Natural killer cell treated with Interleukin-12 subunit alpha and Interleukin-12 subunit beta and Interleukin-15 and Interleukin-18, amount 100 ng/mL, for 72 hours (primary cell): ENCODE measurements at places on chromosomes 1 and 21.

DNA sequence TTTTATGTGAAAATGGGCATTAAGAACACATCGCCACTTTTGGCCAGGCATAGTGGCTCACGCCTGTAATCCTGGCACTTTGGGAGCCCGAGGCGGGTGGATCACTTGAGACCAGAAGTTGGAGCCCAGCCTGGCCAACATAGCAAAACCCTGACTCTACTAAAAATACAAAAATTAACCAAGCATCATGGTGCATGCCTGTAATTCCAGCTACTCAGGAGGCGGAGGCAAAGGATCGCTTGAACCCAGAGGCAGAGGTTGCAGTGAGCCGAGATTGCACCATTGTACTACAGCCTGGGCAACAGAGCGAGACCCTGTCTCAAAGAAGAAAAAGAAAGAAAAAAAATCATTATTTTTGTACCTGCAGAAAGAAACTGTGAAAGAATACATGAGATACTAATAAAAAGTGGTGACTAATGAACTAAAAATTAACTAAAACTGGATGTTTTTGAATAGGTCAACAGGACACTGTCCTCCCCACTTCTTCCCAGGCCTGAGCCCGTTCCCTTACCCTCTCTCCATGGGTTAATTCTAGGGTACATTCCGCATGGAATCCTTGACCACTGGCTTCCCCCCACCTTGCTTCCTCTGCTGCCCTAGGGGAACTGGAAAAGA, 8.3 kb upstream of the TINAGL1 start:
- DNase-seq = no peak

- DNase-seq = no peak
Observed at GRCh38 chr1:208047476-208047934, 136.6 kb upstream of the CD34 start.

- DNase-seq = no peak
Observed at GRCh38 chr1:220873868-220874655, 5.2 kb upstream of the HLX start.

GRCh38 chr1:22749919-22750684, 39.5 kb downstream of the EPHB2 start:
- no peak for DNase-seq

DNA sequence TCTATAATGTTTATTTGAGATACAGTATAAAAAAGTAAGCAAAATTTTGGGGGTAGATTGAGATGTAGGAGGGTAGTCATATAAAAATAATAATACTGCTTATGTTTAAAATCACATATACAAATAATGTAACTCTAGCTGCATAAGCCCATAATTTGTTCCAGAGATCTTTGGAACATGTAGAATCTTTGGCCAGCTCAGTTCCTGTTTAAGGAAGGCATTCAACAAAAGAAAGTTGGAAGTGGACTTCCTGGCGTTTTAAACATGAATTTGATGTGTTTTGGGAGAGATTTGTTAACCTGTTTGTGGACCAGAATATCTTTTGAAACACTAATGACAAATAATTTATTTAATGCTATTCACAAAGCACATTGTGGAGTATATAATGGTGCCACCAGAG, 27.7 kb downstream of the GIPC2 start:
- no peak for DNase-seq

GRCh38 chr21:28632755-28633408, 359.8 kb downstream of the LTN1 start:
- no peak for DNase-seq

DNA sequence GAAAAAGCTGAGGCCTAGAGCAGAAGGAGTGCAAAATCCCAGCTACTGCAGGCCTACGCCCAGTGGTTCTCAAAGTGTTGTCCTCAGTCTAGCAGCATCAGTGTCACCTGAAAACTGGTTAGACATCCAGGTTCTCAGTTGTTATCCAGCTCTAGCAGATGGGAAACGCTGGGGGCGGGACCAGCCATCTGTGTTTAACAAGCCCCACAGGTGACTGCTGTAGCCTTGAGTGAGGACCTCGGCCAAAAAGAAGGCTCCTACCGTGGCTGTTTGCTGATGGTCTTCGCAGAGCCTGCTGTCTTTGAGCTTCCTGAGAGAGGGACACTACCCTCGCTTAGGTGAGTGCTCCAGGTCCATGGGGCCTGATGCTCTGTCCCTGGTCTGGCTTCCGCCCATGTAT, 69.7 kb downstream of the LRRN2 start:
- no peak for DNase-seq

DNA sequence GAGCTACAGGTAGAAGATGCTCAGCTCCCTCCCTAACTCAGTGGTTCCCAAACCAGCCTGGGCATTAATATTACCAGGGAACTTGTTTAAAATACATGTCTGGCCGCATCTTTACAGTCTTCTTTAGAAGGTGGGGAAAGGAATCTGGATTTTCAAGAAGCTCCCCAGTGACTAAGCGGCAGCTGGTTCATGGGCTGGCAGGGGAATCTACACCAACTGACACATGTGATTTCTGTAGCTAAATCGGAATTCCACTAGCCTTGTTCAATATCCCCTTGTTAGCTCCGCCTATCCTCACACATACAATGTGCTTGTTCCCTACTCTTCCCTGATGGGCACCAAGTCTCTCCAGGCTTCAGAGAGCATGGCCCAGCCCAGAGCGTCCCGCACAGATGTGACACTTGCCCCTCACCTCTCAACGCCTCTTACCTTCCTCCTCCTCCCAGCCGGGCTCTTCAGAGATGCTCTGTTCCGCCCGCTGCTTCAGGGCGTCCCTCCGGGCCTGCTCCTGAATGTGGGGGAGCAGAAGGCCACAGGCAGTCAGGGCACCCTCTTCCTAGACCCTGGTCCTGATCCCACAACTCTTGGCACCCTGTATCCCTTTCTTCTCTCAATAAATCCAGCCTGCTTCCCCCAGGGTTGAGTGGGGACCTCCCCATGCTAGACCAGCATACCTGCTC, 15.3 kb downstream of the TSSK3 start:
- no peak for DNase-seq

DNA sequence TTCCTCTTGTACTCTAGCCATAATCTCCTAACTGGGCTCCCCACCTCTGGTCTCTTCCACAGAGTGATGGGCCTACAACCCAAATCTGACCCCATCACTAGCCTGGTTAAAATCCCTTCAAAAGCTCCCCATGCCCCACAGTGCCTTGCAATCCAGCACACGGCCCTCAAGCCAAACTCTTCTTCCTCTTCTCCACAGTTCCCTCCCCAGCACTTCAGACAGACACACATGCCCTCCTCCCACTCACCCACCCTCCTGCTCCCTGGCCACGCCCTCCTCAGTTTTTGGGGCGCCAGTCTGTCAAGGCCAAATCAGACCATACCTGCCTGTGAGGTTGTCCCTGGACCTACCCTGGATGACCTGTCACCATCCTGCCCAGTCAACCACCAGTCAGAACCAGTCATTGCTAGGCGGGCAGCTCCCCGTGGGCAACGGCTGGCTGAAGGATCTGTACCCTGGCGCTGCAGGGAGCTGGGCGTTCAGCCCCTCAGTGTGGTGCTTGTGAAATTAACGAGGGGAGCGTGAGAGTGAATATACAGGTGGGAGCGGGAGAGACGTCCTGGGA, 753 bp downstream of the C1orf210 start:
- no peak for DNase-seq

- no peak for DNase-seq
Observed at GRCh38 chr1:165173409-165173808, 183.1 kb downstream of the LMX1A start.

DNA sequence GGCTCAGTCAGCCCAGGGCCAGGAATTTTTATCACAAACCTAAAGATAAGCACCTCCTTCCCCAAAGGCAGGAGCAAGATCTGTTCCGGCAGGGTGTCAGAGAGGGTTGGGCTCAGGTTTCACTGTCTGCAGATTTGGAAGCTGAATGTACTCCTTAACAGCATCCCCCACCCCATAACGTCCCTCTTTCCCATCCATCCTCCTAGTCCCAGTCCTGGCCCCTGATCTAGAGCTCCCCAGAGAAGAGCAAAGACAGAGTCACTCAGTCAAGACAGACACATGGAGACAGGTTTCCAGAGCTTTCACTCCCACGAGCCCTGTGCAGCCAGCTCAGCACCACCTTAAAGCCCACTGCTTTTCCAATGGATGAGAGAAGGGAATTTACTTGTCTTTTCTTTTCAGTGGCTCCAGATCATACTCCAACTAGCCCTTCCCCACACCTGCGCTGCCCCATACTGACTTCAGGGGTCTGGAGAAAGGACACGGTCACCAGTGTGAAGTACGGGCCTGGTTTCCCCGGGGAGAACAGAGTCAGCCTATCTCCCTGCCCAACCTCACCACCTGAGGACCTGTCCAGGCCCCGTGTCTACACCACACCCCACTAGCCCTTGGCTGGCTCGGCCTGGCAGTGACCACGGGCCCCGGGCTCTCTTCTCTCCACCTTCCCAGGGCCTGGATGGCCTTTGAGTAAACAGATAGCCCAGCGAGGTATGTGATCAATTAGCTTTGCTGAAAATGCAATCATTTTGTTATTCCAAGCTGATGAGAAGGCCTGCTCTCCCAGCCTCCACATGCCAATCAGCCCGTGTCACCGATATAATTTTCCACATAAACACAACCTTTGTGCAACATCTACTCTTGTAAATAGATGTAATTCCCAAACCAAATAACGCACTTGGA, 249.1 kb downstream of the FOXD2 start:
- no peak for DNase-seq

DNA sequence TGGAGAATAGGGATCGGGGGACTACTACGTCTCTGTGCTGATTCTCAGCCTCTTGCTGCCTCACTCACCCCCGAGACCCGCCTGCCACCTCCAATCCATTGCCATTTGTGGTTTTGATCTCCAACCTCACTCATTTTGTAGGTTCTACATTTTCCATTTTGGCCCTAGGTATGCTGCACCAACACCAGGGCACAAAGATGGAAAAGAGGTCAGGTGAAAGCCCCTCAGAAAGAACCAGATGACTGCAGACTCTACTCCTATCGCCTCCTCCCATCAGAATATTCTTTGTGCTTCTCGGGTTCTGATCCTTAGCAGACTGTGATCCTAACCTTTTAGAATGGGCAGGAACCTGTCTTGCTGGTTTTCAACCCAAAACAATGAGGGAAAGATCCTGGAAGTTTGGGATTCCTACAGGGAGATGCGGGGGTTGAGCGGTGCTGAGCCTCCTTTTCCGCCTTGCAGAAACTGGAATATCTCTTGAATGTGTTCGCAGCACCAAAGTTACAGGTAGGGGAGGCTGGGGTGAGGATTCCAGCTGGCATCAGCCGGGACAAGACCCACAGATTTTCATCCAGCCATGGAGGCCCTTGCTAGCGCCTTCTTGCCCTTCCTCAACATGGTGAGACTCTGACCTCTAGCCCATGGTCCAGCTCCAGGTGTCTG, 53.1 kb downstream of the RHBG start:
- DNase-seq = no peak
